Activated T-helper 9 cell treated with anti-CD3 and anti-CD28 coated beads, Interleukin-2, amount 50 U/mL, for 16 hours (primary cell): ENCODE measurements at places on chromosomes 13 and 19.

DNA sequence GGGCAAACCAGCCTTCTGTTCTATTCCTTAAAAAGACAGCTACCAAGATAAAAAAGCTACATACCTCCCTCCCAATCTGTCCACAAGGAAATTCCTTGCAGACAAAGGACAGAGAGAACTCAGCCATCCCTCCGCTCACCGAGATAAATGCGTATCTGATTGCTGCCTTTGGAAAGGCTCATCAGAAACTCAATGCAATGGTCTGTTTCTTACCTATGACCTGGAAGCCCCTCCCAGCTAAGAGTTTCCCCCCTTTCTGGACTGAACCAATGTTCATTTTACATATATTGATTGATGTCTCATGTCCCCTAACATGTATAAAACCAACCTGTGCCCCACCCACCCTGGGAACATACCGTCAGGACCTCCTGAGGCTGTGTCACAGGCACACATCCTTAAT, 11.6 kb downstream of the BTBD2 start:
- DNase-seq = no peak

GRCh38 chr13:61383111-61383510, 32.5 kb downstream of the PCDH20 start:
- no peak for DNase-seq

- DNase-seq = no peak
Observed at GRCh38 chr19:50877338-50877737, 4.1 kb downstream of the KLK2 start.

DNA sequence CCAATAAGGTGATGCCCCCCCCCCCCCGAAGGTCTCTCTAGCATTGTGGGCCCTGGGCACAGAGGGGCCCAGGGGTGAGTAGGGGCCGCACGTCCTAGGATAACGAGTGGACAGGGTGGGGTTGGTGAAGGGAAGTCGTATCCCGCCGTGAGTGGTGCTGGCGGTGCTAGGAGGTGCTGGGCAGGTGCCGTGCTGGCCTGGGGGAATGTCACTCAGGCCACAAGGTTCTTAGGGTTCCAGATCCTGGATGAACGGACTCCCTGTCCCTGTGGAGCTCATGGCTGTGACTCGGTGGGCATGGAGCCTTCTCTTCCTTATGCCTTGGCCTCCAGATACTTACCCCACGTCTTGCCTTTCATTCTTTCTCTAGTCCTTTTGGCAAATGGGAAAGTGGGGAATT, 157.4 kb upstream of the SOX1 start:
- no peak for DNase-seq
